SHP77 (cell line): ENCODE measurements at places on chromosomes 1 and 21.

DNA sequence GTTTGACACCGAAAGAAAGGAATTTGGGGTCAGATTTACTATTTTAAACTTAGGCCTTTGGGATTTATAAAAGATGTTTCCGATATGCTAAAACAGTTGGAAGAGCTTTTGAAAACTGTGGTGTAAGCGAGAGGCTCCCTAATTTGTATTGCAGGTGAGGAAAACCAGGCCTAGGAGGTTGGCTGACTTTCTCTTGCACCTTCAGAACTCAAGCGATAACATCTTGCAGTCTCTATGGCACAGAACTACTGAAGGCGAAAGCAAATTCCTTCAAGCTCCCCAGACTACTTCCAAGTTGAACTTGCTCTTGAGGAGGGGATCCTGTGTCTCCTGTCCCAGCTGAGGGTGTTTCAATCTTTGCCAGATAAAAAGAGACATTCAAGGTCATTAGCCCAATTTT, 685.7 kb downstream of the ADGRL2 start:
- DNase-seq, result no peak

DNA sequence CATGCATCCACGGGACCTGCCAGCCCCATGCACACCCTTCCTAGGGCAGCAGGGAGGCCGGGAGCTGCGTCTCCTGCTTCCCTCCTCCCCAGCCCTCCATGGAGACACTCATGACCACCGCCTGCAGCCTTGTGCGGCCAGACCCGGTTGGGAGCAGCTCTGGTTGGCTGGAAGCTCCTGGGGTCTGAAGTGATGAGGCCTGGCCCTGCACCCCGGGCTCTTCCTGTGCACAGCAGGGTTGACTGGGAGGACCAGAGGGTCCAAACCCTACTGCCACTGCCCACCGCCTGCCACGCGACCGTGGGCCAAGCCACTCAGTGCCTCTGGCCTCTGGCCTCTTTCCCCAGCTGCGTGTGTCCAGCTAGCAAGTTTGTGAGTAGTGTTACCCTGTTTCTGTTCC, 111.1 kb upstream of the COL6A1 start:
- no peak for DNase-seq

- DNase-seq, result no peak
Observed at GRCh38 chr1:205071028-205071409, 13.2 kb downstream of the TMEM81 start.

GRCh38 chr1:227937031-227937837, 10.5 kb downstream of the WNT9A start:
- DNase-seq, result no peak

GRCh38 chr1:150477320-150477719, 9.9 kb upstream of the TARS2 start:
- no peak for DNase-seq

- no peak for DNase-seq
Observed at GRCh38 chr1:205809942-205810345, 3.1 kb downstream of the SLC41A1 start.

DNA sequence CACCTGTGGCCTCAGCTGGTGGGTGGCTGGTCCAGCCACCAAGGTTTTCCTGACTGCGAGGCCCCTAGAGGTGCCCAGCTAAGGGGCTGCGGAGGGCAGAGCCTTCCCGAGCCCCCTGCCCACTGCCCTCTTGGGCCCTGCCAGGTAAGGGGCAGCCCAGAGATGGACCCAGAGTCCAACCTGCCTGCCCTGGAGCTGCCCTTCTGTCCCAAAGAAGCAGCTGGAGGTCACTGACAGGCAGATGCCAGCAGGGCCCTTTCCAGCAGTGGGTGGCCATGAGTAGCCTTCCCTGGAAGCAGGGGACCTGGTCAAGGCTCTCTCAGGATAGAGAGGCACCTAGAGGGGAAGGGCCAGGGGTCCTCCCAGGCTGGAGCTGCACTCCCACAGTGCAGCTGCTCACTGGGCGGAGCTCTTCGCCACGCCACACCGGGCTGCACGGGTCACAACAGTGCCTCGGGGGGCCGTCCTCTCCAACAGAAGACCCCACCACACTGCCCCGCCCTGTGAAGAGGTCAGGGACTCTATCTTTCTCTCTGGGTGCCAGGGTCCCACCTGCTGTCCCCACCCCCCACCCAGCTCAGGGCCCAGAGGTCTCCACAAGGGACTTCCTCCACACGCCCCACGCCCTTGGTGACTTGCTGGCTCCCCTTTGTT, 10.9 kb upstream of the GNB1 start:
- no peak for DNase-seq

- DNase-seq, result no peak
Observed at GRCh38 chr1:18752409-18752808, 107.1 kb downstream of the TAS1R2 start.

DNA sequence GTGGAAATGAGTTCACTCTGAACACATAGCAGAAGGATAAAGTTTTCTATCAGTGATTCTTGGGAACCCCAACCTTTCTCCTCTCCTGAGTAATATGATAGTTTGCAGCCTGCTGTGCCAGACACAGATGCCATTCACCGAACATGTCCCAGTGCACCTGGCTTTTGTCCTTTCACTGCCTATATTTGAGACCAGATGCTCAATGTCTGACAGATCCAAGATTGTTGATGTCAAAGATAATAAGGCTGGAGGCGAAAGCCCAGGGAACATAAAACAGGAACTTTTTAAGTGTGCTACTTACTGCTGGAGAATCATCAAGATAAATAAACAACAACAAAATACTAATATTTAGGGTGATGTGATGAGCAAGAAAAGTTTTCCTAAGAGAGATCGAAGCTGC, 139.3 kb downstream of the TIAM1 start:
- DNase-seq, result peak; percentile 6

GRCh38 chr1:46166521-46167462, 8.1 kb upstream of the TSPAN1 start:
- DNase-seq, result no peak

- DNase-seq, result no peak
Observed at GRCh38 chr1:163173121-163173520, 29.6 kb downstream of the RGS5 start.

DNA sequence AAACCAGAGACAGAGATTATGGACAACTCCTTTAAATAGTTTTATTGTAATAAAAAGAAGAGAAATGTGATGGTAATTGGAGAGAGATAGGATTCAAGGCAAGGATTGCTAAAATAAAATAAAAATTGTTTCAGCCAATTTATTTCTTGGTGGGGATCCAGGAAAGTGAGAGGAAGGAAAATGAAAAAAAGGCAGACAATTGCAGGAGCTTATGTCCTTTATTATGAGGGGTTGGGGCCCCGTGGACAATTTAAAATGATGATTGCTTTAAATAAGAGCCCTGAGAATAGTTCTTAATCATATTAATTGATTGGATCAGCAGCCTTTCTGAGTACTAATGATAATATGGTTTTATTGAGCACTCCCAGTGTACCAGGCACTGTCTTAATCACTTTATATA, 40.2 kb downstream of the RGS2 start:
- DNase-seq, result no peak

GRCh38 chr1:235739124-235739523, 89.5 kb upstream of the GNG4 start:
- DNase-seq, result no peak

GRCh38 chr1:50852889-50853288, 107.2 kb downstream of the FAF1 start:
- no peak for DNase-seq

DNA sequence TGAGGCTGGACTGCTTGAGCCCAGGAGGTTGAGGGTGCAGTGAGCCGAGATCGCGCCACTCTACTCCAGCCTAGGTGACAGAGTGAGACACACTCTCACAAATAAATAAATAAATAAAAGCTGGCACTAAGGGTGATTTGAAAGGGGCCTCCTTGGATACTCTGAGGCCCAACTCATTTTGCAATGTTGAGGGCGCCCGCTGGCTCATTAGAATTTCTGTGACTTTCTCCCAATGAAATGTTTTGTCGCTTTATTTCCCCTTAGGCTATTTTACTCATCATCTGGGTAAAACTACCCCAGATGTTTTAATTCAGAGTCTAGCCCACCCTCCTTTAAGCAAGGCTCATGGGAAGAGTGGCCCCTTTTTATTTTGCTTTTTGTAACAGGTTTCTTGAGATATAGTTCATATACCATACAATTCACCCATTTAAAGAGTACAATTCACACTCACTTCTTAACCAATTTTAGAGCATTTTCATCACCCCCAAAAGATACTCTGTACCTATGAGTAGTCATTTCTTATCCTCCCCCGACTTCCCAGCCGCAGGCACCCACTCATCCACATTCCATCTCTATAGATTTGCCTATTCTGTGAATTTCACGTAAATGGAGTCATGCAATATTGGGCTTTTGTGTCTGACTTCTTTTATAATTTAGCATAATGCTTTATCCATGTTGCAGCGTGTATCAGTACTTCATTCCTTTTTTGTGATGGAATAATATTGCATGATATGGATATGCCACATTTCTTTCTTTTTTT, 259.1 kb downstream of the KAZN start:
- no peak for DNase-seq

- DNase-seq, result no peak
Observed at GRCh38 chr1:221740369-221740992, 1.4 kb downstream of the DUSP10 start.

GRCh38 chr21:45352621-45353139, 52.3 kb upstream of the COL18A1 start:
- no peak for DNase-seq

GRCh38 chr1:154527192-154527591, 25.0 kb upstream of the SHE start:
- DNase-seq, result no peak

DNA sequence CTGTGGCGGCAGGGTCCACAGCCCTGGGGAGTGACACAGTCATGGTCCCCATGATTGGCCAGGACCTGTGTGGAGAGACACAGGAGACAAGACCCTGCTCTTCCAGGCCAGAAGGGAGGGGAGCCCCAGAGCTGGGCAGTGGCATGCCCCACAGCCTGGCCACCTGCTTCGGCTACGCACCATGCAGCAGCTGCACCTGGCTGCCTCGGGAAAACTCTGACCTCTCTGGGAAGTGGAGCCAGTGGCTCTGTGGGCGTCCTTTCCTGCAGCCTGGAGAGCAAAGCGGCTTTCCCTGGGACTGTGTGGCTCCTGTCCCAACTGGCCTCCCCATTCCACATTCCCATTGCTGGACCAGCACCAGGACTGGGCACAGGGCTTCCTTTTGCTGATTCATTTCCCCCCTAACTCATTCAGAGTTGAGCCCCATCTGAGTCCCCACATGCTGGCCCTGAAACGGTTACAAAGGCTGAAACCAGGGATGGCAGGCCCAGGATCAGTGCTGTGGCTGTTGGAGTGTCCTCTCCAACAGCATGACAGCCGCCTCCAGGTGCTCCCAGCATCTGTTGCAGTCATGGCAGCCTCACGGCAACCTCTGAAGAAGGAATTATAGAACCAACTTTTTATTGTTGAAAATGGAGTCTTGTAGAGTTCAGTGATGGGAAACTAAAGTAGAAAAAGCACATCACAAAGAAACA, 15.0 kb downstream of the OXCT2 start:
- DNase-seq, result no peak

DNA sequence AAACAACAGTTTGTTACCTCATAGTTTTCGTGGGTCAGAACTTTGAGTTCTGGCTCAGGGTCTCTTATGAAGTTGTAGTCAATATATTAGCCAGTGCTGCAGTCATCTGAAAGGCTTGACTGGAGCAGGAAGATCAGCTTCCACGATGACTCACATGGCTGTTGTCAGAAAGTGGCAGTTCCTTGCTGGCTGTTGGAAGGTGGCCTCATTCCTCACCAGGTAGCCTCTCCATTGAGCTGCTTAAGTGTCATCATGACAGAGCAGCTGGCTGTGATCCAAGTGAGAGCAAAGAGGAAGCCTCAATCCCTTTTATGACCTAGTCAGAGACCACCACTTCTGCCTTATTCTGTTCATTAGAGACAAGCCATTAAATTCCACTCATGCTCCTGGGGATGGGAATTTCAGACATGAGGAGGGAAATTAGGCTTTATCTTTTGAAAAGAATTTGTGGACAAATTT, 5.6 kb downstream of the OSBPL9 start:
- peak; percentile 61 for DNase-seq

DNA sequence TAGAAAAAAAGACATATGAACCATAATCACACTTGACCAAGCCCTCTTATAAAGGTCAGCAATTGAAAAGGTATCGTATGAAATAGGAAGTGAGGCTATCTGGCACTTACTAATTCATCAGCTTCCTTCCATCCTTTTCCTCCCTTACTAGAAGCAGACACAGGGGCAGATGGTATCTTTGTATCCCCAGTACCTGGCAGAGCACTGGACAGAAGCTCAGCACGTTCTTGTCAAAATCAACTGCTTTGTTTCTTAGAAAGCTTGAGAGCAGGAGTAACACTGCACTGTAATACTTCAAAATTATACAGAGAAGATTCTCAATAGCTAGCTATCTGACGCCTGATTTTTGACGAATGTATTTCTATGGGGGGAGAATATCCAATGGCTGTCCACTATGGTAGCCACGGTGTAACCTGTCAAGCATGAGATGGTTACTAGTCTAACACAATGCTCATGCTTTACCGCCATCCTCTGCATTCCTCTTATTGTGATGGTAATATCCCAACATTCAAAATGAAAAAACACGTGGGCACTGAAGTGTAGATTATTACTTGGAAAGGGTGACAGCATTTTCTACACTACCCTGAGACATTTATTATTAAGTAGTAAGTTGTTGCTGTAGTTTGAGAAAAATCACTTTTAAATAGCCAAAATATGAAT, 175.6 kb downstream of the SIPA1L2 start:
- no peak for DNase-seq

- DNase-seq, result no peak
Observed at GRCh38 chr1:11428789-11429188, 50.2 kb upstream of the DISP3 start.

- no peak for DNase-seq
Observed at GRCh38 chr1:167219194-167219593, 1.5 kb upstream of the POU2F1 start.

DNA sequence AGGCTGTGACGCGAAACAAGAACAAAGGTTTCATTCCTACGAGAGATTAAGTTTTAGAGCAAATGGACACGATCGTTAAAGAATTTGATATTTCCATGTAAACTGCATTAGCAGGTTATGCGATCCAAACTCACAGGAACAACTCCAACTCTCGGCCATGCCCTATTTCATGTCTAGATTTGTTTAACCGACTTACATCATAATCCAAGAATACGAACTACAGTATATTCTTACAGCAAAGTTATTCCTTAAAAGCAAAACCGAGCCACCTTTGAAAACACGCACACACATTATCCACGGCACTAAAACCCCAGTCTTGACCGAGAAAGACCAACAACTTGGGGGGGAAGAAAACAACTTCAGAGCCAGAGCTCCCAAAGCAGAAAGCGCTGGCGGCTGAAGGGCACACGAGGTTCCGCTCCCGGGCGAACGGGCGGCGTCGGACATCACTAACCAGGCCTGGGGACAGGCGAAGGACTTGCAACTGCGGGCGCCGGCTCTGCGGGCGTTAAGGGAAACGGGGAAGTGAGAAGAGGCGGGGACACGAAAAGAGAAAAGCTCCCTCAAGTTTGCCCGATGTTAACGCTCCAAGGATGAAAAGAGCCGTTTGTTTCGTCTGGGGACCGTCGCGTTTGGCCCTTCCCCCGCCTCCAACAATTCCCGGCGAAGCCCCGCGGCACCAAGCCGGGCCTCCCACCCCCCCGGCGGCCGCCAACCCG, 690 bp downstream of the B3GALNT2 start:
- DNase-seq, result no peak

- DNase-seq, result no peak
Observed at GRCh38 chr1:1211541-1212441, 2.2 kb downstream of the TNFRSF4 start.
